Activated T-helper 1 cell treated with anti-CD3 and anti-CD28 coated beads, Interleukin-12 subunit alpha, Interleukin-12 subunit beta, Interleukin-2, Interleukin-4 antibody, amounts not matched to agents 30 ng/mL and 10 ng/mL and 1 ng/mL, durations not matched to agents 14 hours and 24 hours and 36 hours (primary cell): ENCODE measurements at places on chromosomes 1 and 21. TPM values are rescaled to one million over a fixed set of nuclear protein-coding genes. Genes with fewer than 3 reads are reported as not detected.

NBPF11 gene
- total RNA-seq = 10.4 and 11.1 TPM in 2 replicates

APCS gene
- total RNA-seq = not detected in 2 replicates

REN gene
- total RNA-seq = not detected in 2 replicates

CFHR5 gene
- not detected in 2 replicates for total RNA-seq

DNA sequence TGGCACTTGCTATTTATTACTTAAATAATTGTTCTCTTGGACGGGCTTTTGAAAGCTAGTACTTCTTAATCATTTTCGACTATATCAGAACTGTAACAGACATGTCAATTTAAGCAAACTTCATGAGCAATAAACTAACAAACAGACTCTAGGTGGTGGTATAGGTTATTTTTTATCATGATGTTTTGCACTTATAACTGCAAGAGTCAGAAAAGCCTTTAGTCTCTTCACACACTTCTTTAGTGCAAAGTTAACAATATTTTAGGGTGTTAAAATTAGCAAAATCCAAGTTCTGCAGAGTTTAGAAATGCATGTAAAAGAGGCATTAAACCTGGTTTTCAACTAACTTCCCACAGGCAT is 2.2 kb downstream of the NRIP1 start:
- H3K36me3 ChIP-seq = no peaks in the 10 kb centered on the region
- peak overlapping the region; percentile 87 for H3K4me3 ChIP-seq
- H3K4me1 ChIP-seq = peaks cover 65% of the 10 kb centered on the region
- peaks cover 7% of the 10 kb centered on the region for H3K27me3 ChIP-seq
- no peak for DNase-seq

- peaks cover 8% of the 10 kb centered on the region for H3K27me3 ChIP-seq
- peaks cover 15% of the 10 kb centered on the region for H3K4me1 ChIP-seq
- H3K27ac ChIP-seq = no peak overlapping the region
- DNase-seq = no peak
- H3K4me3 ChIP-seq = no peak overlapping the region
- H3K36me3 ChIP-seq = no peaks in the 10 kb centered on the region
These were observed 48.7 kb downstream of the NENF start for GRCh38 chr1:212481438-212481767.

DNA sequence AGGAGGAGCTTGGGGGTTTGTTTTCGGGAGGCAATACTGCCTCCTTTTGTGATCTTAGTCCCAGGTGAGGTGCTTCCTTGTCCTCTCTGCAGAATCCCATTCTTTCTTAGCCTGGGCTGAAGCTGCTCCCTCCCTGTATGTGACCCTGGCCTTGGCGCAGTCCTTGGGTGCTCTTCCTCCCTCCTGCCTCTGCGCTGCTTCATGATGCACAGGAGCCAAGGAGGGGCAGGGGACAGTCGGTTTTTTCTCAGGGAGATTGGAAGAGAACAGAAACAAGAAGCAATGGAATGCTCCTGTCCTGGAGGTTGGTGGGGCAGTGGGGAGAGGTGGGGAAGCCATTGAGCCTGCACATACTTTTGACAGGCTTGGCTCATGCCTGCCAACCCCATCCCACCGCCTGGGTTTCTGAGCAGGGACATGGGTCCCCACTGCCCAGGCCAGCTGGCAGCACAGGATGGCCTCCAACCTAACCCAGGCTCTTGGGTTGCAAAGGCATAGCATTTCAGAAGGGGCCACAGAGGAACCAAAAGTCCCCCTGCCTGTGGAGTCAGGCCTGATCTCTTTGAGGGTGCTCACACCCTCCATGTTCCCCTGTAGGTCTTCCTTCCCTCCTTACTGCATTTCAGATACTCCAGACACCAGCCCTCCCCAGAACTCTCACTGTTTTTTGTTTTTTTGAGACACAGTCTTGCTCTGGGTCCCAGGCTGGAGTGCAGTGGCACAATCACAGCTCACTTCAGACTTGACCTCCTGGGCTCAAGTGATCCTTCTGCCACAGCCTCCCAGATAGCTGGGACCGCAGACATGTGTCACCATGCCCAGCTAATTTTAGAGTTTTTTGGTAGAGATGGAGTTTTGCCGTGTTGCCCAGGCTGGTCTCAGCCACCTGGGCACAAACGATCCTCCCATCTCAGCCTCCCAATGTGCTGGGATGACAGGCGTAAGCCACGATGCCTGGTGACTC is 16.1 kb downstream of the IL6R start:
- no peaks in the 10 kb centered on the region for H3K27me3 ChIP-seq
- no peaks in the 10 kb centered on the region for H3K36me3 ChIP-seq
- peaks cover 33% of the 10 kb centered on the region for H3K4me1 ChIP-seq
- H3K27ac ChIP-seq = no peak overlapping the region

DNA sequence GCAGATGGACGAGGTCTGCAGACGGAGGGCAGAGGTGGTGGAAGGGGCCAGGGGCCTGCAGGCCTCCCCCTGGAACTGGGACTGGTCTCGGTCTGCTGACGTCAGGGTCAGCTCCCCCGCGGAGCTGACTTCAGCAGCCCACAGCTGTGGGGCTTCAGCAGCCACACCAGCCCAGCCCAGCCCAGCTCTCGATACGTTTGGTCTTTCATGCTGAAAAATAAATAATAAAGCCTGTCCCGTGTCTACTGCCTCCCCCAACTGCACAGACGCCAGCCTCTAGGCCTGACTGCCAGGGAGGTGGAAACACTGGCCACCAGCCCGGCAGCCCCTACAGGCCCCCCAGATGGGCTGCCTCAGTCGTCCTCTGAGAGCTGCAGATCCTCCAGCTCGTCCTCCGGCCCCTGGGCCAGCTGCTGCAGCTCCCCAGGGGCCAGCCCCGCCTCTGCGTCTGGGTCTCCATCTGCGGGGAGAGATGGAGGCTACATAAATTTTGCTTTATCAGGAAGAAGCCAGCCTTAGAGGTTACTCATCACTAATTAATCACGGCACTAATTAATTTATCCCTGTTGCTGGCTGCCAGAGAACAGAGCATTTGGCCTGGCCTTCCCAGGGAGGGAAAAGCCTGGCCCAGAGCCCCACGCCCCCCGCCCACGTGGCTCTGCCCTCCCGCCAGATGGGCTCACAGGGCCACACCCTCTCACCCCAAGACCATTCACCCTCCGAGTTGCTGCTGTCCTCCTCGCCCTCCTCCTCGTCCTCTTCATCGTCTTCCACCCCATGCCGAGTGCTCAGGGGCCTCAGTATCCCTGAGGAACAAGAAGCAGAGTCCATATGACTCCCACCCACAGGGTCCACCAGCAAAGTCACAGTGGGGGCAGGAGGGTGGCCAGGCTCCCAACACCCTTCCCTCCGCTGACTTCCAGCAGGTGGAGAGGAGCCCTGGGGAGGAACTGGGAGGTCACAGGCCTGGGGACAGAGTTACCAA is 14.4 kb downstream of the NOC2L start:
- H3K27ac ChIP-seq = no peak overlapping the region
- peaks cover 15% of the 10 kb centered on the region for H3K36me3 ChIP-seq
- H3K4me1 ChIP-seq = peaks cover 4% of the 10 kb centered on the region
- peaks cover 13% of the 10 kb centered on the region for H3K27me3 ChIP-seq
- DNase-seq = no peak

DNA sequence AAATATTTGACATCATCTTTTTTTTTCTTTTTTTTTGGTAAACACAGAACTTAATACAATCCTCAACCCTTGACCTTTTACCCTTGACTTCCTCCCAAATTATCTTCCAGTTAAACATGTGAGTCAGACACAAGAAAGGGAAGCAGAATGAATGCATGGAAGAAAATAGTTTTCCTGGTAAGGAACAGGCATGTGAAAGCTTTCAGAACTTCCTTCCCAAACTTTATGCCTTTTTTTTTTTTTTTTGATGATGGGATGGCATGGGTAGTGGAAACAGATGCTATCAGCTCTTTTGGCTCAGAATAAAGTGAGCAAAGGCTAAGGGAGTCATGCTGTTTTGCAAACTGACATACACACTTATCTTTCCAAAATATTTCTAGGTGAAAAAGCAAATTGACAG is 1079.1 kb downstream of the TTLL7 start:
- no peaks in the 10 kb centered on the region for H3K4me1 ChIP-seq
- H3K27ac ChIP-seq = no peak overlapping the region
- no peak for DNase-seq

DNA sequence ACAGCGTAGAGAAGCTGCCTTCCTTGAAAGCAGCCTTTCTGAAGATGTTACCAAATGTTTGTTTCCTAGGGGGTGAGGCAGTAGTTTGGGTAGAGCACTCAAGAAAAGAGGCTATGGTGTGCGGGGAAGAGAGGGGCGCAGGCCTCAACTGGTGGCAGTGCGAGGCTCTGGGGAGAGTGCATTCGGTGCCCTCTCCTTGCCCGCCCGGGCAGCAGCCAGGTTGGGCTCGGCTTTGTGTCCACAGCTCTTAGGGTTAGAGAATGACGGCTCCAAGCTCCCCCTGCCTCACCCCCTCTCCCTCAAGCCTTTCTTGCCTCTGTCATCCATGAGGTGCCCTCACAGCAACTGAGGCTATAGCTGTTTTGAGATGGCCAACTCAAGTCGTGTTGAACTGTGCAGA is 899 bp upstream of the SLFNL1 start:
- H3K27ac ChIP-seq = no peak overlapping the region
- H3K4me3 ChIP-seq = no peak overlapping the region
- no peak for DNase-seq
- H3K27me3 ChIP-seq = no peaks in the 10 kb centered on the region
